ENCODE measurements at places on chromosomes 16 and 17.
A peak's percentile ranks its signal among the peaks of the same experiment; 100 is the strongest.

DNA sequence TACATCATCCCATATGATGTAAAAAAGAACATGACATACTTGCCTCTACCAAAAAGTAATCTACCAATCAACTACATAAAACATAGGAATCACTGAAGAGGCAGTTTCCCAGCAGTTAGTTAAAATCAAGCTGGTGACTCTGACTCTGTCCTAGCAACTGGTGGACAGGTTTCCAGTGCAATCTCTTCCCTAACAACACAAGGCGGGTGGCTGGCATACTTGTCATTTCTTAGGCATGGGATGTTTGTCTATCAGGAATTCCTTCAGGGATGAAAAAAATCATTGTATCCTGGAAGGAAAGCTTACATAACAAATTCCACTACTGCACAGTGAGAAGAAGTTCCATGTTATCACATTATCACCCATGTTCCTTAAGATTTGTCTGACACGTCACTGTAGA lies 50.9 kb downstream of the HELZ start:
- no peak for DNase-seq

GRCh38 chr16:81457326-81458133 lies 12.9 kb downstream of the CMIP start:
- DNase-seq, result no peak

DNA sequence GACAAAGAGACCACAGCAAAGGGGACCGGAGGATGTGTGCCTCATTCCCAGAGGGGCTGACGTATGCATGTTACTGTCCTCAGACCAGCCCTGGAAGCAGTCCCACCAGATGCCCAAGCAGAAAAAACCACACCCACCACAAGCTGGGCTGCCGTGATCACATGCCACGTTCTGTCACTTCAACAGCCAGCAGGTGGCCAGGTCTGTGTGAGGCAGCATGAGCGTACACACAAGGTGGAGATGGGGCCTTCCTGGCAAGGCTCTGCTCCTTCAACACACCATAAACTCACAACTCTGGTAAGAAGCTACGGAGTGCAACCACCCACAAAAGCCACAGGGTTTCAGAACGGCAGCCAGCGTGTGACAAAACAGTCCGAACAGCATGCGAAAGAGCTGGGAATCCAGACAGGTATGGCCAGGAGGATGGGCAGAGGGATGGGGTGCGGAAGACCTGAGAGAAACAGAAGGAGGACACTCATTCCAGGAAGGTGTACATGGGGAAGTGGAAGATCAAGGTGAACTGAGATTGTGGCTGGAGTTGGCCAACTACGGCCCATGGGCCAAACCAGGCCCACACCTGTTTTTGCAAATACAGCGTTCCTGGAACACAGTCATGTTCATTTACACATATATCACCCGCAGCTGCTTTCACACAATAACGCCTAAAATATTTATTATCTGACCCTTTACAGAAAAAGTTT lies 27.9 kb downstream of the MBTPS1 start:
- peak; percentile 33 for DNase-seq

- DNase-seq, result no peak
Observed at GRCh38 chr16:14613991-14614390, 16.1 kb downstream of the PARN start.

DNA sequence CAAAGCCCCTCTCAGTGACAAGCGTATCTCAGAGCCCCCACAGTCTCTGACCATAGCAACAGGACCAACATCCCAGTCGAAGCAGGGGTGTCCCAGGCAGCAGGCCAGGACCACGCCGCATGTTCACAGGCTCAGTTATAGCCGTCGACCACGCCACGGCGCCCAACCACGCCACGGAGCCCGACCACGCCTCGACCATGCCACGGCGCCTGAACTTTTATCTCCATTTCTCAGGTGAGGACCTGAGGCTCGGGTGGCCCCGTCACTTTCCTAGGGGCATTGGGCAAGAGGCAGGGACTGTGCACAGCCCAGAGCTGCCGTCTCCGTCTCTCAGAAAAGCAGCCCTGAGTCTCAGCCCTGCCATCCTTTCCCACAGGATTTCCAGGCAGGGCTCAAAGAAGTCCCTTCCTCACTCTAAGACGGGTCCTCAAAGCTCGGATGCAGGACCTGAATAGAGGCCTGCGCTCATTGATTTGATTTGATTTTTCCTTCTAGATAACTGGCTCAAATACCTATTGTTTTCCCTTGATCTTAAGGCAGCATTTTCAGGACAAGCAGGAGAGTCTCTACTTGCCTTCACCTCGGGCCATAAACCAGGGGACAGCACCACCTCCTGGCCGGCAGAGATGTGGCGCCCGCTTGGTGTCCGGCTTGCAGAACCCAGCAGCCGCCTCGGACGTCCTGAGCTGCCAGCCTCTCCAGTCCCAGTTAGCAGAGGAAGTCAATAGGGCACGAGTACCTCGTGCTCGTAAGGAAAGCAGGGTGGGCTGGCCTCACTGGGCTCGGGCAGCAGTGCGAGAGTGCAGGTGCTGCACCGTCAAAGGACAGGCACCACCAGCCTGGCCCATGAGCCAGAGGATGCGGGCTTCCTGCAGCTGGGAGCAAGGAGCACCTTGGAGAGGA lies 38.8 kb downstream of the C16orf95 start:
- peak; percentile 4 for DNase-seq

GRCh38 chr16:84194470-84195200 lies 3.7 kb downstream of the ADAD2 start:
- peak; percentile 31 for DNase-seq

DNA sequence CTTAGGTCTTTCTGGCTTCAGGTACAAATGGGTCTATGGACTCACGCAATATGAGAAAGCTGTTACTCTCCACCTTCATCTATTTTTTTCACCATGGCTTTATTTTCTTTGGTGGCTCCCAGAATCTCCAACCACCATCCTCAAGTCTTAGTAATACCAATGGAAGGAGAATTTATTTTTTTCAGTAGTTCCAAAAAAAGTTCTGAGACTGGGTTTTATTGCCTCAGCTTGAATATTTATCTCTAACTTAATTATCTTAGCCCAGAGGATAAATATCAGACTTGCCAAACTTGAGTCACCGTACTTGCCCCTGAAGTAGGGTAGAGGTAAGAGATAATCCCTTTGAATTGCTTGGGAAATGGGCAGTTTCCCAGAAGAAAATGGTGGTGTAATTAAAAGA lies 23.2 kb upstream of the CACNG3 start:
- no peak for DNase-seq

DNA sequence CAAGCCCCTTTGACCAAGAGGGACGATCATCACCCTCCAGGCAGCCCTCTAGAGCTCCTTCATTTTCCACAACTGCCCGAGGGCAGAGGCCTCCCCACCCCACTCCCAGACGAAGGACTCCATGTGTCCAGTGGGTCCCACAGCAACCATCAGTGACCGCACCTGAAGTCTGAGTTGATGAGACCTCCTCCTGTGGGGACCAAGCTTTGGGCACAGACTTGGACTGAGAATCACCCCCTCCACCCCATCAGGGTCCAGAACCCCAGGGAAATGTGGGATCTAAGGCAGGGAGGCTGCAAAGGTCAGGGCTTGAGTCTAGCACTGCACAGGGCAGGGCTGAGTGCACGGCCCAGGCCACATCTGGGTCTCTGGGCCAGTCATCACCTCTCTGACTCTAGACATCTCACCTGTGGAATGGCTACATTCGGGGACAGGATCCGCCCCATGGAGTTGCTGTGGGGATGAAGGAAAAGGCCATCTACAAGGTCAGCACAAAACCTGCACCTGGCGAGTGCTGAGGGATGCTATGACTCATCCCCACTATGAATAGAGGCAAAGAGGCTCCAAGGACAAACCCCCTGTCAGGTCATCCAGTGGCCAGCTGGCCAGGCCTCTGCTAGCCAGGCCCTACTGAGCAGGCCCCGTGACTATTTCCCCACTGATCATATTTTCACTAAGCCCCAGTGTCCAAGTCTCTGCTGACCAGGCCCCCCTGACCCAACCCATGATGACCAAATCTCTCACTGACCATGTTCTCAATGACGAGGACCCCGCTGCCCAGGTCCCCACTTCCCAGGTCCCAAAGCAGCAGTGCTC lies 38.4 kb downstream of the TNFRSF13B start:
- no peak for DNase-seq

GRCh38 chr16:2361129-2361528 lies 20.6 kb upstream of the ABCA3 start:
- no peak for DNase-seq

DNA sequence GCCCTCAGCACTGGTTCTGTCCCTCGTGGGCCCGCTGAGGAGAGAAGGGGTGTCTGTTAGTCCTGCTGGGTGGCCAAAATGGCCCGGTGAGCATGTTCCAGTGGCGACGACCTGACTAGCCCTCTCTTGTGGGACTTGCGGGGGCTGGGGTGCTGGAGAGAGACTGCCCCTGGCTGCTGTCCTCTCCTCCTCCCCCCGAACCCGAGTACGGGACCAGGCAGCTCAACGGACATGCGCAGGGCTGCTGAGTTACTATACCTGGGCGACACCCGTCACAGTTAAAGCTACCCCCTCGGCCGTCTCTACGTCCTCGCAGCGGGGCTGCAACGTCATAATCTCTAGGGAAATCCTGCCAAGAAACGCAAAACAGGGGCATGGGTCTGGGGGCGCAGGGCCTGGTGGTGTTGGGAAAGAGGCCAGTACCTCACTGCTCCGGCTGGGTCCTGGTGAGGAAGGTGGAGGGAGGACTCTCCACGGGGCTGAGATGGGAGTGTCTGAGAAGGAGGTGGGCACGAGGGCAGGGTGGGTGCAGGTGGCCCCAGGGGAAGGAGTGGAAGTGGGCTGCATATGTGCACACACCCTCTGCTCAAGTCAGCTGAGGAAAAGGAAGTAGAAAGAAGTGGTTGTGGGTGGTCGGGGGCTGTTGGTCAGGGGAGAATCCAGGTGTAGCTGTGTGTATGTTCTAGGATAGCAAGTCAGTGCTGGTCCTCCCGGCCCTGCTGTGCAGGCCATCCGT lies 13.4 kb downstream of the FLOT2 start:
- no peak for DNase-seq

GRCh38 chr16:15775209-15775608 lies 81.6 kb downstream of the MYH11 start:
- DNase-seq, result no peak

DNA sequence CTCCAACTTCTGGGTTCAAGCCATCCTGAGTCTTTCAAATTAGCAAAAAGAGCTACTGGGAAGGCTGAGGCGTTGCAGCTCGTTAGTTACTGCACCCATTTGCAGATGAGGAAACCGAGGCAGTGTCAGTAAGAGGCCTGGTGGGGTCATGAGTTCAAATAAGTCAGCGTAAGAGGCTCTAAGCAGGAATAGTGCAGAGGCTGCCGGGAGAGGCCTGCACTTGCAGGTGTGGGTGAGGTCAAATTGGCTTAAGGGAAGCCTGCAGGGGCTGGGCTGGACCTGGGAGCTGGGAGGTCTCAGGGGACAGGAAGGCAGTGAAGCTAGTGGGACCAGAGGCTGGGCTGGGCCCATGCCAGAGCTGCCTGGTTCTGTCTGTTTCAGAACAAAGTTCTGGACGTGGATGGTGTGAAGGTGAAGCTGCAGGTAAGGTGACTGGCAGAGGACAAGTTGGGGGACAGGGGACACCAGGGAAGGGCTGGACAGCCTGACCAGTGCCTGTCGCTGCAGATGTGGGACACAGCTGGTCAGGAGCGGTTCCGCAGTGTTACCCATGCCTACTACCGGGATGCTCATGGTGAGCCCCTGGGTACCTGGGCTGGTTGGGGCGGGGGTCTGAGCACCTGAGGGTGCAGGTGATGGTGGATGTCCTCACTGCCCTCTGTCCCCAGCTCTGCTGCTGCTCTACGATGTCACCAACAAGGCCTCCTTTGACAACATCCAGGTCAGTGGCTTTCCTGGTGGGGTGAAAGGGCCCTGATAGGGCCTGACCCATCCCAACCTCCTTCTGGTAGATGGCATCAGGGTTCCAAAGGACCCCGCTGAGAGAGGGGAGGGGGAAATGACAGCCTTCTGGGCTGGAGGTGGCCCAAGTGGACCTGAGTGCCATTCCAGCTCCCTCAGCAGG lies 3.0 kb downstream of the RAB26 start:
- no peak for DNase-seq

- no peak for DNase-seq
Observed at GRCh38 chr17:64411999-64412771, 21.5 kb upstream of the PECAM1 start.

DNA sequence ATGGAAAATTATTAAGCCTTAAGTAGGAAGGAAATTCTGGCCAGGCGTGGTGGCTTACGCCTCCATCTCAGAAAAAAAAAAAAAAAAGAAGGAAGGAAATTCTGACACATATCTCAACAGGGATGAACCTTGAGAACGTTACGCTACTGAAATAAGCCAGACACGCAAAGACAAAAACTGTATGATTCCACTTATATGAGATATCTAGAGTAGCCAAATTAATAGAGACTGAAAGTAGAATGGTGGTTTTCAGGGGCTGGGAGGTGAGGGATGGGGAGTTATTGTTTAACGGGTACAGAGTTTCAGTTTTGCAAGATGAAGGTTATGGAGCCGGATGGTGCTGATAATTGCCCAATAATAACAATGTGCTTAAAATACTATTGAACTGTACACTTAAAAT lies 16.2 kb upstream of the HNF1B start:
- no peak for DNase-seq

- no peak for DNase-seq
Observed at GRCh38 chr17:73226556-73227172, 33.8 kb downstream of the COG1 start.

GRCh38 chr16:2280981-2281542 lies 13.1 kb upstream of the RNPS1 start:
- DNase-seq, result no peak

DNA sequence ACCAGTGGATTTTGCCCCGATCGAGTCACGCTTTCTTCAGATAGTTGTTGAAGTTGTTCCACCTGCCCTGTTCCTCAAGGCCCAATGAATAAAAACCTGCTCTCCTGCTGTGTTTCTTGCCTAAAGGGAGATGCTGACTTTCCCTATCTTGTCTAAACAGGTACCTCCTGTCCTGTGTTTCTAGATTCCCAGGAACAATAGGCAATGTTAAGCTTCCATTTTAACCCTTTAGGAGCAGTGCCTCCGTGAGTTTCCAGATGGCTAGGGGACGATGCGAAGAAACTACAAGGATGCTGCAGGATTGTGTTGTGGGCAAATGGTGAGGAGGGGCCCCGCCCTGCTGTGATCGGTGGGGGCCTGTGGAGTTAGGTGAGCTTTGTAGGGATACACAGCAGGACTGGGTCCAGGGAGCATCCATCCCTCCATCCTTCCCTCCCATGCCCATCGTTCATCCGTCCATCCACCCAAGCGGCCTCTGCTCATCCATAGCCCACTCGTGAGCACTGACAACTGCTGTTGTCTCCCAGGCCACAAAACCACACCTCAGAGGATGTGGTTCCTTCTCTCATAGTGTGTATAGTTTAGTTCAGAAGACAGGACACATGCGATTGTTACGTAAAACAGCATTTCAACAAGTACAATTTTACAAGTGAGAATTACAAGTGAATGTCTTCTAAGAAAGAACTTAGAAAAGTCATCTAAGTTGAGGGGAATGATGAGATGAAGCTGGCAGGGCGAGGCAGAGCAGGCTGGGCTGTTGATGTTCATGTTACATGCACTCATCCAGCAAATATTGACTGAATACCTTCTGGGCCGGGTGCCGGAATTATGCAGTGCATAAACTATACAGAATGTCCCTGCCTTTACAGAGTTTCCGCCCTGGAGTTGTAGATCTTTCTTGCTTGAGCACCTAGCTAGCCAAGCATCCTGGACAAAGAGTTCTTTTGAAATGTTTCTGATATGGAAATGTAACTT lies 5.2 kb downstream of the ARSG start:
- peak; percentile 81 for DNase-seq

GRCh38 chr16:17572145-17572544 lies 101.4 kb upstream of the XYLT1 start:
- no peak for DNase-seq

- no peak for DNase-seq
Observed at GRCh38 chr16:10026593-10026992, 155.6 kb downstream of the GRIN2A start.

- no peak for DNase-seq
Observed at GRCh38 chr16:50144211-50144610, 8.9 kb upstream of the TENT4B start.

- no peak for DNase-seq
Observed at GRCh38 chr17:1461198-1461944, 5.3 kb upstream of the CRK start.
